ENCODE measurements at places on chromosomes 16 and 17.

DNA sequence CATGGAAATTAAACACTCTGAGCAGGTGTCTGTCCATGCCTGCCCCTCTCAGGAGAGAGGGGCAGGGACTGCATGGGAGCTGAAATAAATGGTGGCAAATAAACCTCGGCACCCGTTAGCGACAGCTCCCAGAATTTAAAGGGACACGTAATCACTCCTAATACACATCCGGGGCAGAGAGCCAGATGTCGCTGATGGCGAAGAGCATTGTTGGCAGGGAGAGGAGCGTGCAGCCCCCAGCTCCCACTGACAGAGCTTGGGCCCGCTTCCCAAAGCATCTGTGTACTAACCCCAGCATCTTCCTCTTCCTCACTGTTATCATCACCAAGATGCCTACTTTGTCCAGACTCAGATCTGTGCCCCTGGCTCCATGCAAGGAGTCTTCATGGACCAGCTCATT, 85.8 kb downstream of the IRX5 start:
- DNase-seq, result no peak

DNA sequence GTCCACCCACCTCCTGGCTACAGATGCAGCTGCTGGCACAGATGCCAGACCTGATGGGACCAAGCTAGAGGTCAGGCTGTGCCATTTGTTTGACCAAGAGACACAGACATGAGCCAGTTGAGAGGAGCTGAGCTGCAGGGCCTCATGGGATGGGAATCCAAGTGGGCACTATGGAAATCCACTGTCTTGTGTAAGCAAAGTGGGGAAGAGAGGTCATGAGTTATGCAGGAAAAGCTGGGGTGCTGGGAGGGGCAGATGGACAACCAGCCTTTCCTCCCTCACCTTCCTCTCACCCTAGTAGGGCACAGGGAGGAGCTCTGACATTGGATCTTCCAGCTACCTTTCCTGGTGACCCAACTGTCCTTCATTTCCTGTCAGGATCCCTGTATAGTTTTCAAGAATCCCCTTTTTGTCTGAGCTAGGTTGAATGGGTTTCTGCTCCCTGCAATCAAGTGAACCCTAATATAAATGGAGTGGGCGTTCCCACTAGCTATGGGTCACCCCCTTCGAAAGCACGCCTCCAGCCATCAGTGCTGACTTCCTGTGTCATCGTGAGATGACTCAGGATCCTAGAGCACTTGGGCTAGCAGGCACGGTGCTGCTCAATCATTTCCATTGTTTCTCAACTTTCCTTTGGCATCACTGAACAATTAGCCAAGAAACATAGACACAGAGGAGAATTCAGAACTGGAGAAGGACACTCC, 13.6 kb downstream of the ATPAF2 start:
- no peak for DNase-seq

DNA sequence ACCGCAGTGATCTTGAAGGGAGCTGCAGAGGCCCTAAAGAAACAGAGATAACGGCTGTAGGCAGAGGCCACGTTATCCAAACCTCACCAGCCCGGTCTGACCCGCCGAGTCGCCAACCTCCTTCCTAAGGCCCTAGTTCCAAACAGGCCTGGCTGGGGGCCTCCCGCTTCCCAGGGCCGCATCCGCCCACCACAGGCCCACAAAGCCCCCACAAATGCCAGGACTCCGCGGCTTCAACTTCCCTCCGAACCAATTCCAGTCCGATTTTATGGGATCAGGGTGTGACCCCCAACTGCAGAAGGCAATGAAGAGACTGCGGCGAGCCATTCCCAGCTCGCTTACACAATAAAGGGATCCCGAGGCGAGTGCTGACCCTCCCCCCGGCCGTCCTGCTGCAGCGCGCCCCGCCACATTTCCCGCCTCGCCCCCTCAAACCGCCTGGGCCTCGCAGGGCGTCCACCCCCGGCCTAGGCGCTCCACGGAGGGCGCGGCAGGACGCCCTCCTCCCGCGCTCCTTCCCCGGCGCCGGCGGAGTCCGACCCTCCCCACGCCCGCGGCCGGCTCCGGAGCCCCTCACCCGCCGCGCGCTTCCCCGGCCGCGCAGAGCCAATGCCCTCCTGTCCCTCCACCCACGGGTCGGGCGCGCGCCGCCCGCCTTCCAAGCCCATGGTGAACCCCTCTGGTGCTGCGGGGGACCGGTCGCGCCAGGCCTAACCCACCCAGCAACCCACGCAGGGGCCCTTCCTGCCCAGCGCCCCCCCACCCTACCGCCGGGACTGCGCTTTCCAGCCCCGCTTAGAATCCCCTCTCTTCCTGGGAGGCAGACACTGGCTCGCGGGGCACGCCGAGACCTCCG, 926 bp downstream of the MYH10 start:
- DNase-seq, result peak; percentile 28

- DNase-seq, result no peak
Observed at GRCh38 chr16:53817812-53818550, 114.0 kb downstream of the FTO start.

GRCh38 chr17:19763416-19763815, 15.3 kb upstream of the ALDH3A1 start:
- DNase-seq, result no peak

DNA sequence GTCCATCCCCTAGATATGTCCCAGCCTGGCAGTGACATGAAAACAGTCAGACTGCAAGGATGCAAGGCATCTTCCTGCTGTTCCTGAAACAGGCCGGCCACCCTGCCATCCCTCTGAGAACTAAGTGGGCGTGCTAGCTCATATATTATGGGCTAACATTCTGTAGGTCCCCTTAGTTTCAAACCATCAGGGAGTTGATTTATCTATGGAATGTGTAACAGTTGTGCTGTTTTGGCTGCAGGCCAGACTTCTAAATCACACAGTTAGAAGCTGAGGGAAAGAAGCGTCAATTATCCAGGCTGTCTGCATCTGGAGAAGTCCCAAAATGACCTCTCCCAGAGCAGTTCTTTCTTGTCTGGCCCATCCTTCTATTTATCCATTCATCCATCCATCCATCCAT, 102.7 kb upstream of the DNAH9 start:
- DNase-seq, result no peak

DNA sequence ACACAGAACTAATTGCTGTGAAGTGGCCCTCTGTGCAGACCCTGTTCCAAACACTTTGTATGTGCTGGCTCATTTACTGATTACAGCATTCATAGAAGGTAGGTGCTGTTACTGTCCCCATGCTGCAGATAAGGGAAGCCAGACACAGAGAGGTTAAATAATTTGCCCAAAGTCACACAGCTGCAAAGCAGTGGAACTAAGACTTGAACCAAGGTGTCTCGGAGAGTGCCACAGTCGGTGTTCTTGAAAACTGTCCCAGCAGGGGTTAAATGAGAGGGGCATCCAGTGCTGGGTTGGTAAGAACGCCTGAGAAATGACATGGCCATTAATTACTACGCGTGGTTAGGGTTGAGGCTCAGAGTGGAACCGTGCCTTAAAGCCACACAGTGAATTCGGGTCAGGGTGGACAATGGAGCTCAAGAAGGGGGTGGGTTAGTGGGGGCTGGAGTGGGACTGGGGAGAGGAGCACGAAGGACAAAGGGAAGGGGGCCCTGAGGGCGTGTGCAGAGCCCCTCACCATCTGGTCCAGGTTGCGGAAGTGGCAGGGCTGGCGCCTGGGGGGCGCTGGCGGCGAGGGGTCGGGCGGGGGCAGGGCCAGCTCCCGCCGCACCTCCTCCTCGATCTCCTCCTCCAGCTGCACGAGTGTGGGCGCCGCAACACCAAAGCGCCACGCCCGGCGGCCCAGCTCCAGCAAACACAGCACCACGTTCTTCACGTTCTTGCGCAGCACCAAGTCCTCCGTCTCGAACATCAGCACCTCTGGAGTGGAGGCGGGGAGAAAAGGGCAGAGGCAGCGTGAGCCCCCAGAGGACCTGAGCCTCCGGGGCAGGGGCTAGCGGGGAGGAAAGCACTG, 3.3 kb downstream of the GAS2L2 start:
- no peak for DNase-seq

DNA sequence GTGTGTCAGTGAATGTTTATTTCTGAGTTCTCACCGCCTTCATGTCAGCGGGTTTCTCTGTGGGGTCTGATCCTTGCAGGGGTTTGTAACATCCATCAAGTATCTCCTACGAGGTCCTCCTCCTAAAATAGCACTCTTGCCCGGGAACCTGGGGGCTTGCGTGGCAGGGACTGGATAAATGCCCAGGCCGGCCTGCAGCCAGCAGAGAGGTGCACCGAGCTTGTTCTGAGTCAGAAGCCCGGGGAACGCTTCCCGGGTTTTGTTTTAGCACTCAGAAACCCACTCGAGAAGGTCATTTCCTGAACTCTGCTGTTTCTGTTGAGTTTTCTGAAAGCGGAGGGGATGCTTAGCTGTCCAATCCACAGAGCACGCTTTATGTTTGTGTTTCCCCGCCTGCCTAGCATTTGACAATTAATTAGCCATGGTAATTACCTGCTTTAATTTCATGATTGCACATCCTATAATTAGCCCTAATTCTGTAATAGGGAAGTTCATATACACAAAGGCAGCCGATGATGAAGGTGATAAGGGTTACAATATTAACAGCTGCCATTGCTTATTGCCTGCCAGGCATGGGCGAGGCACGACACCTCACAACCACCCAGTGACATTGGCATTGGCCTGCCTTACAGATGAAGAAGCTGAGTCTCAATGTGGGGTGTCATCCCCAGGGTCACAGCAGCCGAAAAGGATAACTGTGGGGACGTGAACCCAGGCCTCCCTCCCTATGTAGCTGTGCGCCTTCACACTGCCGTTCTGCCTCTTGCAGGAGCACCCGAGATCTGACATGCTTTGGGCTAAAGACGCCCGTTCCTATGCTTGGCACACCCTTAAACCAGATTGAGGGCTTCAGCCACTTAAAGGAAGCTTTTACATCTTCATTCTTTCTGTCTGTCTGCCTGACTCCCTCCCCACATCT, 333.1 kb downstream of the CPPED1 start:
- no peak for DNase-seq

DNA sequence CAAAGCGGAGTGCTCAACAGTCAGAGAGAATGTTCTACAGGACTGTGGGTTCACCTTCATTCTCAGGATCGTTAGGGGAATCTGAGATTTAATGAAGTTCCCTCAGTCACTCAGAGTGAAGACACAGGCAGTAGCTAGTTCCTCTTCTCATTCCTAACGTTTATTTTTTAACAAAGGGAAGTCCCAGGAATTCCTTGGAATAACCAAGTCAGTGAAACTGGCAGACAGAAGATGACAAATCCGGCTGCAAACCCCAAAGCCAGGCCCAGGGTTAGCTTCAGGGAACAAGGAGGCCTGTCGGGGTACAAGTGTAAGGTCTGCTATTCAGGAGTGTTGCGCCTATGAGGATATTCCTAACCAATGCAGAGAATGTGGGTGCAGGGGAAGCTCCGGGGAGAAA, 42.0 kb downstream of the COTL1 start:
- no peak for DNase-seq

DNA sequence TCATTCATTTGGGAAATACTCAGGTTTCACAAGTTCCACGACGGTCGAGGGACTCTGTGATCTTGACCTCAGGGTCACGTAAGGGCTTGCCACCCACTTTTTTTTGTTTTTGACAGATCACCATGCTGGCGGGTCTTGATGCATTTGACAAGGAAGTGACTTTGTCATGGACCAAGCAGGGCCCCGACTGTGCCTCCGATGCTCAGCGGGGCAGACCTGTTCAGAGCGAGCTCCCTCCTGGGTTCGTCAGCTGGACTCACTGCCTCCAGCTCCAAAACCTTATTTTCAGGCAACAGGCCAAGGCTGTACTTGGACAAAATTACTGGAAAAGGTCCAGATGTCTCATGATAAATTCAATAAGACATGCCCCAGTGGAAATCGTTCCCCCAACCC, 9.0 kb upstream of the CLEC18A start:
- DNase-seq, result no peak

DNA sequence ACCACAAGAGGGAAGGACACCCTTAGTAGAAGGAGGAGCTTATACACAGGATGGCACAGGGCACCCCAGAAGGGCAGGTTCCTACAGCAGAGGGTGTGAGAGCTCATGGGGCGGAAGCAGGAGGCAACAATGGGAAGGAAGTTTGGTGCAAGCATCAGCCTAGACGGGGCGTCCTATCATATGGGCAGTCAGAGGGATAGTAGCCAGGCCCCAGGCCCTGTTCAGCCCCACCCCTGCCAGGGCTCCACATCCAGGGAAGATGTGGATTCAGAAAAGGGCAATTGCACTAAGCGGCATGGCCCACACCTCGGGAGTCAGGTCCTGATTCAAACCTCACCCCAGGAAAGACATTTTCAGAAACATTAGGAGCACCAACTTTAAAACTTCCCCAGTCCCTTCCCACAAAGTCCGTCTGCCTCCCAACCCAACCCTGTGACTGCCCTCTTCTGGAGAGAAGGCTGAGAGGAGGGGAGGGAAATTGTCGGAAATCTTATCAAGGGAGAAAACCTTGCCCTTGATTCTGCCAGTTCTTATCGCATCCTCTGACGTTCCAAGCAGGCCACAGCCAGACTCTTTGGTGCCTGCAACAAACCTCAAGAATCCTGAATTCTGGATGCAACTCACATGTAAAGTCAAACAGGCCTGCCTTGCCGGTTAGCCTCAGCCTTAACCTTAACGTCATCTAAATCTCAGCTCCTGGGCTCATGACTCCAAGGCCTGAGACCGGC, 198.8 kb upstream of the CDH5 start:
- no peak for DNase-seq

GRCh38 chr16:80841231-80841630, 36.8 kb upstream of the CDYL2 start:
- DNase-seq, result no peak

GRCh38 chr17:6195123-6195522, 124.9 kb downstream of the WSCD1 start:
- no peak for DNase-seq

DNA sequence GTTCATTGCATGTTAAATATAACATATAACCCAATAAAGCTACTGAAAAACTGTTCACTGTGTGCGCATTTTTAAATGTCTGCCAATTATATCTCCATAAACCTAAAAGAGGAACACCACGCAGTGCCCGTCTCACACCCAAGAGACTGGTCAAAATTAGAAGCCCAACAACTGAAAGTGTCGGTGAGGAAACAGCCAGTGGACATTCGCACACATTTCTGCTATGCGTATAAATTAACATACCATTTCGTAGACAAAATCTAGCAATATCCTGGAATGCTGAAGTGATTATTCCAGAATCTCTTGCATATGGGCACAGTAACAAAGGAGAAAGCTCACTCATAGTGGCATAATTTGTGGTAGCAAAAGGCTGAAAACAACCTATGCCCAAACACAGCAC, 55.9 kb downstream of the CPPED1 start:
- no peak for DNase-seq

- no peak for DNase-seq
Observed at GRCh38 chr16:9016824-9017223, 53.1 kb upstream of the USP7 start.

GRCh38 chr17:8995711-8996110, 25.6 kb upstream of the NTN1 start:
- DNase-seq, result no peak

GRCh38 chr16:78189121-78189520, 89.7 kb downstream of the WWOX start:
- no peak for DNase-seq

GRCh38 chr16:77211880-77212740, 12.9 kb downstream of the SYCE1L start:
- peak; percentile 62 for DNase-seq

GRCh38 chr17:64064331-64064730, 43.9 kb upstream of the ICAM2 start:
- DNase-seq, result peak; percentile 75

Measured in body of pancreas (tissue), 4 donors.